Motor neuron (in vitro differentiated cells): ENCODE measurements at places on chromosomes 12 and 14. TPM values are rescaled to one million over a fixed set of nuclear protein-coding genes. Genes with fewer than 3 reads are reported as not detected.

MUCL1 gene
- total RNA-seq: not detected in 2 replicates

CD27 gene
- 0.56 TPM in 1 of 2 replicates, not detected in the other for total RNA-seq

DNA sequence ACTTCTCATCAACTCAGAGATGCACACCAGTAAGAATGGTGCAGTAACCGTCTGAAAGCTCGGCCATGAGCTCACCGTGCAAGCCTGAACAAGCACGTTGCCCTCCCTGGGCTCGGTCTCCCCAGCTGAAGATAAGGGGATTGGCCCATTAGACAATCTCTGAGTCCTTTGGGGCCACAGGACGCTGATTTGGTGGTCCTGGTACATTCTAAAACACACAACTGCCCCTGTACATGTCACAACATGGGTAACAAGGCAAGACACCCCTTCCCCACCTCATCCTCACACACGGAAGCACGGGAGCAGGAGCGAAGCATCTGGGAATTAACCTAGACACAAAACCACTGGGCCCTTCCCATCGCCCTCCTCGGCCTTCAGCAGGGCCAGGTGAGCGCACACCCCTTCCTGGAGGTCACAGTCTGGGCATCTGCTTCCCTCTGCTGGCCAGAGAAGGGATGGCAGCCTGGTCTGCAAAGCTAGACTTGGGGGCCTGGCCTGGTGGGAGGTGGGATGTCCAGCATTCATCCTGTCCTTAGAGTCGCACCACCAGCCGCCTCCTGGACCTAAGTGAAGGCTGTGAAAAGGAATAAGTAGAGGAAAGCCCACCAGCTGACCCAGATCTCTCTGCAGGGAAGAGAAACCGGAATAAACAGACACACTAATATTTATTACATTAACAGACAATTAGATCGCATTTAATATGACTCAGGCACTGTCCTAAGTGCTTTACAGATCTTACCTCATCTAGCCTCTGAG lies 18.9 kb upstream of the SMUG1 start:
- peak; percentile 94 for ATAC-seq

LRP1-AS gene
- 0.81 and 1.3 TPM in 2 replicates for total RNA-seq

GRCh38 chr12:19546611-19547162 lies 107.4 kb downstream of the AEBP2 start:
- ATAC-seq: peak; percentile 64

DNA sequence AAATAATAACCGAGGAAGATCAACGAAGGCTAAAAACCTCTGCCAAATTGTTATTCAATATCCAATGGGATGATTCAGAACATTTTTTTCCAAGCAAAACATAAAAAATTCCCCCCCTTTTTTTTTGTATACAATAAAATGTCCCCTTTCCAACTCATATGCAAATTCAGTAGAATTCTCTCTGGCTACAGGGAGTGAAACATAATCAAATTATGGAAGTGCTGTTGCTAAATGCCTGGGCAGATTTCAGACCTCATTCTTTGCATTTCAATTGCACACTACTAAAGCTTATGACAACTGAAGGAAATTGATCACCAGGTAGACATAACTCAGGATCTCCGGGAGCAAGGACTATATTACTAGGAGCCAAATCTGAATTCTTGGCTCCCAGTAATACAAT lies 51.0 kb downstream of the LMNTD1 start:
- ATAC-seq: no peak

GRCh38 chr14:67900231-67900630 lies 80.7 kb downstream of the RAD51B start:
- no peak for ATAC-seq
